ENCODE measurements at places on chromosomes 4 and X.

- DNase-seq: no peak
Observed at GRCh38 chrX:41789374-41789773, 65.4 kb downstream of the GPR82 start.

DNA sequence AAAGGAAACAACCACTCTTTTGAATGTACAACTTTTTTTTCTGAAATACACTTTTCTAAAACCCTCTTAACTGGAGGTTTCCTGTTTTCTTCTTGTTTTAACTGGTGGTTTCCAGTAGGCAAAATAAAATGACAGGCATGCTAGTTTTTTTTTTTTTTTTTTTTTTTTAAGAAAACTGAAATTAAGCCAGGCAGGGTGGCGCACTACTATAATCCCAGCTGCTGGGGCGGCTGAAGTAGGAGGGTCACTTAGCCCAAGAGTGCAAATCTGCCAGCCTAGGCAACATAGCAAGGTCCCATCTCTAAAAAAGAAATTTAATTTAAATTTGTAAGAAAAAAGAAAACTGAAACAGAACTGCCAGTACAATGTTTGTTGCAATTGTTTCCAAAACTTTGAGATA lies 44.0 kb downstream of the TMEM144 start:
- no peak for DNase-seq

- DNase-seq: no peak
Observed at GRCh38 chrX:112696481-112696880, 16.7 kb upstream of the LHFPL1 start.

DNA sequence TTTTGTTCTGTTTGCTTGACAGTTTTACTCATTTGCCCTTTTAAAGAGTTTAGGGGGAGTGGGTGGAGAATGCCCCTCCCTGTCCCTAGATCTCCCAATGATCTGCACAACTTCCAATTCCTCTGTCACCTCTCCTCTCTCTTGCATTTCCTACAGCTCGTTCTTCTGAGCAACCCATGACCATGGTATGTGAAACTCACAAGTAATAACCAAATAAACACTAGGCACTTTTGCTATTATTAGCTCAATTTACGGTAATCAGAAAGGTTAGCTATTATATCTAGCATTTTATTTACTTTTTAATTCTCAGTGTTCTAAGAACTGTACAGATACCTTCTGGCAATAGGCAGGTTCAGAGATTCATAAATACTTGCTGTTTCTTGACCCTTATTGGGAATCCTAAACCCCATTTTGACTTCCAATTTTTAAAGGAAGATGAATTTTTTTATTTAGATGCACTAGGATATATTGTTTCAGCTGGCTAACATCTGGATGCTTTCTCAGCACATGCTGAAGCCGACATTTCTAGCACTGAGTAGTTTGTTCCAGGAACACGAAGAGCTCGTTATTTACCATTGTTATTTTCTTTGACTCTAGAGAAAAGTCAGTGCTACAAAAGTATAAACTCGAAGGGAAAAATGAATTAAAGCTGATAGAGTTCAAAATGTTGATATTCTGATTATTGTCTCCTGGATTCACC lies 194.7 kb upstream of the TLL1 start:
- DNase-seq: no peak

GRCh38 chr4:156321203-156321602 lies 367.5 kb upstream of the CTSO start:
- no peak for DNase-seq

DNA sequence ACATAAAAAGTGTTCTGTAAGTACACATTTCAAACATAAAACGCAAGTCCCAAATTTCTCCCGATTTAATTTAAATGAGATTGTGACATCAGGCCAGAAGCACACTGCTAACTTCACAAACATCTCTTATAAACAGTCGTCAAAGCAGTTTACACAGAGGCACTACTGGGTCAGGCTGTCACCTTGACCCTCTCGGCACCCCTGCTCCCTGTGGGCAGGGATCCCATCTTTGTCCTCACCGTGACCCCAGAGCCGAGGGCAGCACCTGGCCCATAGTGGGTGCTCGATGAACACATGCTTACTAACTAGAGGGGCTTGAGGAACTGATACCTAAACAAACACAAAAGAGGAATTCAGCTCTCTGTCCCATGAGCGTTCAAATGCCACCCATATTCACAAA lies 22.2 kb downstream of the QDPR start:
- no peak for DNase-seq

DNA sequence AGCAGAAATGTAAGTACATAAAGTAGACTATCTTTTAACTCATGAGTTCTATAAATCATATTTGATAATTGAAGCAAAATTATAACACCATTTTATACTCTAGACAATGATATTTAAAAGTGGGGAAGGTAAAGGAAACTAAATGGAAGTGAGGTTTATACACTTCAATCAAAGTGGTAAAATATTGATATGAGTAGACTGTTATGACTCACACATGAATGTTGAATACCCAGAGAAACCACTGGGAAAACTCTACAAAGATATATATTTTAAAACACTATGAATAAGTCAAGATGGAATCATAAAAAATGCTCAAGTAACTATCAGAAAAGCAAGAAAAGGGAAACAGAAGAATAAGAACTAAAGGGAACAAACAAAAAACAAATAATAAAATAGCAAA lies 8.4 kb downstream of the VSIG1 start:
- DNase-seq: no peak

GRCh38 chr4:102725229-102725628 lies 35.5 kb downstream of the MANBA start:
- DNase-seq: no peak

DNA sequence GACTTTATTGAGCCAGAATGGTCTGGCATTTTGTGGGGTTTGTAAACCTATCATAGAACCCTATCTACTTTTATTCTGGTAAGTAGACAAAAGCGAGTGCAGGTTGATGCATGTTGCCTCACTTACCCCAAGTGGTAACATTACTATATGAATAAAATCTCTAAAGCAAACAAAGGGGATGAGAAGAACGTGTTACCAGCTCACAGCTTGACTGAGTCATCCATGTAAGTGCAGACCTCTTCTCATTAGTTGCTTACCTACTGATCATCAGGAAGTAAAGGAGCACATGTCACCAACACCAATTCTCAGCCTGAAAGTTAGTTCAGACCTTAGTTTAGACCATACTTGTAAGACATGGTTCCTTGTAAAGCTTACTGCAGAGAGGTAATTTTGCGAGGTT lies 1328.3 kb downstream of the C4orf33 start:
- DNase-seq: no peak

DNA sequence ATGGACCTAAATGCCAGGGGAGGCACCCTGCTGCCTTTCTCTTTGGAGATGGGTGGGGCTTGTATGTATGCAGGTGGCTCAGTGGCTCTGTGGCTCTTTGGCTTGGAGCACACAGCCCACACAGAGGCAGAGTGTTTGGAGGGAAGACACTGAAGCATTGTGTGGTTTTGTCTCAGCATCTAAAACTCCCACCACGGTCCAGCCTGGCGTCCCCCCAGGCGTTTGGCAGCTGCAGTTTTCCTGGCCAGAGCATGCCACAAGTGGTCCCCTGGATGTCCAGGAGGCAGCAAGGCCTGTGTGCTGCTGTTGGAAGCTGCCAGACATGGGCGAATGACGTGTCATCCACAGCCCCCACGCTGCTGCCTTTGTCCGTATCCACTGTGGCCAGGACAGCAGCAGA lies 32.2 kb upstream of the PSAPL1 start:
- no peak for DNase-seq

DNA sequence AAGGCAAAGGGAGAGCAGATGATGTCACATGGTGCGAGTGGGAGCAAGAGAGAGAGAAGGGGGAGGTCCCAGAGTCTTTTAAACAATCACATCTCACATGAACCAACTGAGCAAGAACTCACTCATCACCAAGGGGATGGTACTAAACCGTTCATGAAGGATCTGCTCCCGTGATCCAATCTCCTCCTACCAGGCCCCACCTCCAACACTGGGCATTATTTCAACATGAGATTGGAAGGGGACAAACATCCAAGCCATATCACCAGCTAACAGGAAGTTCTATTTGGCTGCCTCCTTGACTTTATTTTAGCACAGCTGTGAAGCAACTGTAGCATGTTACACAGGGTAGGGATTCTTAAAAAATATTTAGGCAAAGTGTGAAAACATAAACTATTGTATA lies 102.5 kb downstream of the DDIT4L start:
- DNase-seq: no peak

DNA sequence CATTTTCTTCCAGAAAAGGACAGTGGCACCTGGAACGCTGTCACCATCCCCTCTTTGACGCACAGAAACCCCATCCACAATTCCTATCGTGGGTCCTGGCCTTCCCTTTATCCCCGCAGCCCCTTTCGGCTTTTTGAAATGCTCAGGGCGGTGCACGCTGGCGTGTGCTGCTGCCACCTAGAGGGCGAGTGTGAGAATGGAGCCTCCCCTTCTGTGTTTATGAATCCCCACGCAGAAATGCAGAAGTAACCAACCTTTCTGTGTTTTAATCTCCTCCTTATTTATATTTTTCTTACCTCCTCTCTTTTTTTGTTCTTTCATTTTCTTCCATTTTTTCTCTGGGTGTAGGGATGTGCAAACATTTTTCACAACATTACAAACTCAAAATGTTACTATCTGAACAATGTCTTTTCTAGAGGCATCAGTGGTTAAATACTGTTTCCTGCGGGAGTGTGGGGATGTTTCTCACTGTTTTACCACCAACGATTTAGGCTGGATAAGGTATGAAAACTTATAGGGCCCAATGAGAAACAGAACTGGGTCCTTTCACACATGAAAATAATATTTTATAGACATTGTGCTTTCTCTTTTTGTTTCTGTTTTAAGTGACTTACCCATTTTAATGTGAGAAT lies 50.0 kb downstream of the TMA16 start:
- no peak for DNase-seq

DNA sequence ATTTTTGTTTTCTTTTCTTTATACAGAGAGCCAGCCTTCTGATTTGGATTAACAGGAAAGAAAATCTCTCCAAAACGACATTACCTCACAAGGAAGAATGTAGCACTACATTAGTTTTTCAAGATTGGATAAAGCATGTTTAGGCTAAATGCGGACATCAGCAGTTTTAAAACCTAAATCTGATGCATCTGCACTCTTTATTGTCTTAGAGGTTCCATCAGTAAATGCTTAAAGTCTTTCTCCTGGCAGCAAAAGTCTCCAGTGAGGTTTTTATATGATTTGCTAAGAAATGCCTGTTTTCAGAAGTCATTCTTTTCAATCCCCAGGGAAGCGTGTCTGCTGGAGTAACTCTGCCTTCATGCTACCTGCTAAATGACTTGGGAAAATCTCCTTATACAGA lies 912.9 kb upstream of the INTU start:
- no peak for DNase-seq

Measured in central memory CD8-positive, alpha-beta T cell (primary cell).